ENCODE measurements at places on chromosomes 2 and 18.
A peak's percentile ranks its signal among the peaks of the same experiment; 100 is the strongest.

GRCh38 chr18:73768043-73768442 lies 379.6 kb downstream of the FBXO15 start:
- DNase-seq, result no peak

- DNase-seq, result no peak
Observed at GRCh38 chr2:35082072-35082471, 1273.5 kb upstream of the CRIM1 start.

GRCh38 chr2:27264753-27265535 lies 2.1 kb upstream of the SLC30A3 start:
- DNase-seq, result peak; percentile 19

DNA sequence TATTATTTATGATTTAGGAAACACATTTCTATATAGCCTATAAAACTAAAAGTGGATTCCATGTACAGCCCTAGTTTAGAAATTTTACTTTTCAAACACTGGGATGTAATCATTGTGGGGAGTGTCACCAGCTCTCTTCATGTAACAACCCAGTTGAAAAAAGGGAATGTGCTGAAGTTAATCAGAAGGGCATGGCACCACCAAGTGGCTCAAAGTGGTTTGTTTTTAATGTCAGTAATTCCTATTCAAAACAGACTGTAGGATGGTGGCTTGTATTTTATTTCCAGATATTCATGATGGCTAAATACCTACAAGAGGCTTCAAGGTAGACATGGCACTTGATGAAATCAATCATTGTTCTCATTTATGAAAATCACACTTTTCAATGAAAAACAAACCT lies 58.1 kb upstream of the TMEM182 start:
- no peak for DNase-seq

- no peak for DNase-seq
Observed at GRCh38 chr2:83633423-83633822, 825.7 kb downstream of the SUCLG1 start.

DNA sequence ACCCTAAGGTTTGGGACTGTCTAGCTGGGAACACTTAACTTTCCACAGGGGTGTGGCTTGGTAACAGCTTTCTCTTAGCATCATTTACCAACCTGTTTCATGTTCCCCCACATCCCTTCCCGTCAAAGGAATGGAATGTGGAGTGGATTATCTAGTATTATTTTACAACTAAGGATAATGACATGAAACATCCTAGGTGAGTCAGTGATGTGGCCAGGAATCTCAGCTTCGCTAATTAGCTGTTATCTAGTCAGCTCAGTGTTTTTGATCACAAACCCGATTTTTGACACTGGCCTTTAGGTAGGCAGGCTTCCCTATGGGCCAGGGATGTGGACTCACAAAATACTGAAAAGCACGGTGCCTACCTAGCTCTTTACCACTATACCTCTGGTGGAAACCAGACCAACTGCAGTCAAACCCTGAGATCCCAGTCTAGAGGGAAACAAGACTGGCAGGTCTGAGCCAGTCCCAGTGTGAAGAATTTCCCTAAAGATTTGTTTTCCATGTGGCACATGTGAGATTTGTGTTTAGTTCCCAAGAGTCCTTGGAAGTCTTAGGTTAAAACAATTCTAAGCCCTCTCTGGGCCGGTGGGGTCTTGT lies 2.8 kb upstream of the NRP2 start:
- DNase-seq, result no peak

GRCh38 chr2:45743531-45744396 lies 92.3 kb downstream of the PRKCE start:
- DNase-seq, result no peak

- no peak for DNase-seq
Observed at GRCh38 chr18:8001711-8002301, 434.7 kb downstream of the PTPRM start.

- DNase-seq, result no peak
Observed at GRCh38 chr2:54259413-54260240, 3.6 kb upstream of the TSPYL6 start.

DNA sequence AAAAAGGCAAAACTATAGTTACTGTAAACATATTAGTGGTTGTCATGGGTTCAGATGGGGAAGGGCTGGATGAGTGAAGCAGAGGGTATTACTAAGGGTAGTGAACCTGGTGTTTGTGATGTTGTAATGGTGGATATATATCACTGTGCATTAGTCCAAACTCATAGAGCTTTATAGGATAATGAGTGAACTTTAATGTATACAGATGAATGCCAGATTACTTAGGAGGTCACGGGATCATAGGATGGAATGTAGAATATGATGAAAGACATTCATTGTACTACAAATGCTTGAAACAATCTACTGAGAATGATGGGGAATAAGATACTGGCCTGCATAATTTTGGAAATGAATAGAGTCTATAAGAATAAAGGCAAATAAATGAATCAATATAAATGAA lies 226.7 kb upstream of the ZNF804A start:
- no peak for DNase-seq

GRCh38 chr18:78793313-78794070 lies 186.1 kb upstream of the SALL3 start:
- no peak for DNase-seq

DNA sequence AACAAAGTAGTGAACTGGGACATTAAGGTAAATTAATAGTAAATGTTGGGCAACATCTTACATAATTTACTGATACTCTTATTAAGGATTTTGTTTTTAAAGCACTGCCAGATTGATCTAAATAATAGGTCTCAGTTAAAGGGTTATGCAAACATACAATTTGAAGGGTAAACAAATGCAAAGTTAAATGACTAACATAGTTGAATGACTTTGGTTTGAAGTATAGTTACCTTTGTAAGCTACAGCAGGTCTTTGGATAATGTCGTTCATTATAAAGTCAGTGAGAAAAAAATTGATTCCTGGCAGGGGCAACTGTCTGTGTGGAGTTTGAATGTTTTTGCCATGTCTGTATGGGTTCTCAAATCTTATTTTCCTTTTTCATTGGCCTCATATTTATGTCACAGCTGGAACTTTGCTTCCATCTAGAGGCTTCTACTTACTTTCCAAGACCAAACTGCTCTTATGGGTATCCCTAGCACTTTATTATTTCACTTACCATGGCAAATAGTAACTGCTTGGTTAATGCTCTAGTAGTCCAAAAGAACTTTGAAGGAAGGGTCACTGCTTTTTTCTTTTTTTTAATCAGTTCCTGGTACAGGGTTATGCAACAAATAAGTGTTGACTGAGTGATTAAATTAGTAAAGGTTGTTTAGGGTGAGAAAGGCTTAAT lies 107.8 kb downstream of the NBEAL1 start:
- no peak for DNase-seq

- no peak for DNase-seq
Observed at GRCh38 chr2:183284606-183285005, 160.4 kb downstream of the NUP35 start.

- DNase-seq, result no peak
Observed at GRCh38 chr2:209592106-209592505, 168.3 kb downstream of the MAP2 start.

DNA sequence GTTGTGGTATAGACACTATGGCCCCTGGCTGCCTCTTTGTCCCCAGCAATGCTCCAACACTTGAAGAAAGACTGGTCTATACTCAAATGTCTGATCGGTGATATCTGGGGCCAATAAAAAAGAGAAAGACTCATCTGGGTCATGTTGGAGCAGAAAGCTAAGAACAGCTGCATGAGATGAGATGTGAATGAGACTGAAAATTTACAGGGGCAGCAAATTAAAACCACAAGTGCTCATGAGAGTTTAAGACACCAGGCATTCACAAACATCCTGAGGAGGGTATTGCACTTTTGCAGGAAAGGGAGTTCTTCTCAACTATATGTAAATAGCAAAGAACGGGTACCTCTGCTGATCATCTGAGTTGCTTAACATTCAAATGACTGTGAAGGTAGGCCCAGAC lies 36.3 kb downstream of the MAIP1 start:
- no peak for DNase-seq

DNA sequence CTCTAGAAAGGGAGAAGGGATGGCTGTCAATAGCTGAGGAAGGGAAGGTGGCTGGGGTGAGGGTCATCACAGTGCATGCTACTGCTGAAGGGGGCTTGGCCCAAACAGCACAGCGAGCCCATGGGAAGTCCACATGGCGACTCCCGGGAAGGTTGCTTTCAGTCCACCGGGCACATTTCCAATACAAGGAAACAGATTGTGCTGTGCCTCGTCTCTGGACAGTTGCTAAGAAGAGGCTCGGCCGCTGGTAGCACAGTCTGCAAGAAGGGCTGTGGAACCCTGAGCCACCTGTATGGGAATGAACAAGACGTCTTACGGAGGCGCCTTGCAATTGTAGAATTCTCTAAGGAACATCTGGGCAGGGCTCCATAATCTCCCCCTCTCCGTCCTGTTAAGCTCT lies 123.1 kb downstream of the CELF4 start:
- no peak for DNase-seq

GRCh38 chr18:50967714-50968661 lies at the start of gene ELAC1:
Gene ELAC1 (plus strand): TSS chr18:50968040. CDS start chr18:50974405, 6,365 bp downstream.
- DNase-seq, result peak; percentile 47

GRCh38 chr2:119794237-119794636 lies 34.5 kb downstream of the PTPN4 start:
- no peak for DNase-seq

- no peak for DNase-seq
Observed at GRCh38 chr2:239774933-239775622, 250.1 kb downstream of the NDUFA10 start.

DNA sequence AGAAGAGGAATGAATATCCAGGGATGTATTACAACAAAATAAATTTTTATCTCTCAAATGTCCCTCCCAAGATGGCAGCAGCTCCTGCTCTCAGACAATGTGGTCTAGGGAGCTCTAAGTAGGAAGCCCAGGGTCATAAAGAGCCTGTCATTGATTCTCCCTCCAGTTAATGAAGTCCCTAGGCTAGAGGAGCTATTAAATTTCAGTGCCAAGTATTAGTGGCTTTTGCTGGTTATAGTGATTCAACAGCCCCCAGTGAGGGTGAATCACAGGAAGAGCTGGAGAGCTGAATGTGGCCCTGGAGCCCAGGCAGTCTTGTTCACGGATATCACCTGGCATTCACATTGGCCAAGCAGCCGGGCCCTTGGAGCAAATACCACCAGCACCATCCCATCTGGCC lies 109.8 kb upstream of the YPEL5 start:
- DNase-seq, result no peak

DNA sequence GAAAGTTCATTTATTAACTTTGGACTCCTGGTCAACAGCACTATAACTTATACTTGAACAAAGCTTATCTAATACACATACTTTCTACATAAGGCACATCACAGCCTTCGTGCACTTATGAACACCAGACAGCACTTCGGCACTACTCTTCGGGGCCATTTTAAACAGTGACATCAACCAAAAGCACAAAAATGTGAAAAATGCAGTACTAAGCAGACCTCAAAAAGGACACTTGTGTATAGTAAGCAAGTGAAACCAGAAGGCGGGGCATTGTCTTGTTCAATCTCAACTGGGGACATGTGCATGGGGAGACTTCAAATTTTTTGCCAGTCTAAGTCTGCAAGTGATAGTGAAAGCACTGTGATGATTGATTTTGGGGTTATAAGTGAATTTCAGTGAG lies 163.0 kb downstream of the NCKAP5 start:
- DNase-seq, result no peak

DNA sequence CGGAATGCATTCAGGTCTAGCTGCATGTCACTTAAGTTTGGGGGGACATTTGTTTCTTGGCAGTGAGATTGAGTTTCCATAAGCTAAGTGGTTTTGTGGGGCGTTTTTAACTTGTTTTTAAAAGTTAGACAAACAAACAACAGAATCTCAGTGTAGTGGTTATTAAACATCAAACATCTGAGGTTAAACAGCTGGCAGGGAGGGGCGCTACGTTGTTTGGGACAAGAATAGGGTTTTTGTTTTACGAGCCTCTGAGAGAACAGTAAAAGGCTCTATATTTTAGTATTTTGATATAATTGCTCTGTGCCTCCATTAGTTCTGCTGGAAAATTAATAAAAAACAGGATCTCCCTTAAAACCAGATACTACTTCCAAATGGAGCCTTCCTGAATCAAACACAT lies 41.6 kb upstream of the TMEM177 start:
- no peak for DNase-seq

DNA sequence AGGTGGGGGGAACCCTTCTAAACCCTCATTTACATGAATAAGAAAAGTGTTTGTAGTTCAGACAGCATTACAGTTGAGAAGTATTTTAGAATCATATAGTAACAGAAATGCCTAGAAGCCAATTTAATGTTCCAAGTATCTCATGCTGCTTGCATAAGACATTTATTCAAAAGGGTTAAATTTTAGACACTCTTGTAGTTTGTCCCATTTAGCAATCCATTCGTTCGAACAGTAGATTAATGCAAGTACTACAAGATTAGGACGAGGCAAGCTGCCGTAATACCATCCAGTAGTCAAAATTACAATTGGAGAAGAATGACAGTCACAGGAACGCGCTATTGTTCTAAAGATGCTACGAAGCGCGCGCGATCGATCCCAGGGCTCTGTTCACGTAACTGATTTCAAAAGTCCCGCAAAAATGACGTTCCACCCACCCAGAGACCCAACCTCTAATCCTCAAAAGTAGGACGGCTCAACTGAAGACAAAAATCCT lies 1.2 kb downstream of the TMEM237 start:
- DNase-seq, result no peak

DNA sequence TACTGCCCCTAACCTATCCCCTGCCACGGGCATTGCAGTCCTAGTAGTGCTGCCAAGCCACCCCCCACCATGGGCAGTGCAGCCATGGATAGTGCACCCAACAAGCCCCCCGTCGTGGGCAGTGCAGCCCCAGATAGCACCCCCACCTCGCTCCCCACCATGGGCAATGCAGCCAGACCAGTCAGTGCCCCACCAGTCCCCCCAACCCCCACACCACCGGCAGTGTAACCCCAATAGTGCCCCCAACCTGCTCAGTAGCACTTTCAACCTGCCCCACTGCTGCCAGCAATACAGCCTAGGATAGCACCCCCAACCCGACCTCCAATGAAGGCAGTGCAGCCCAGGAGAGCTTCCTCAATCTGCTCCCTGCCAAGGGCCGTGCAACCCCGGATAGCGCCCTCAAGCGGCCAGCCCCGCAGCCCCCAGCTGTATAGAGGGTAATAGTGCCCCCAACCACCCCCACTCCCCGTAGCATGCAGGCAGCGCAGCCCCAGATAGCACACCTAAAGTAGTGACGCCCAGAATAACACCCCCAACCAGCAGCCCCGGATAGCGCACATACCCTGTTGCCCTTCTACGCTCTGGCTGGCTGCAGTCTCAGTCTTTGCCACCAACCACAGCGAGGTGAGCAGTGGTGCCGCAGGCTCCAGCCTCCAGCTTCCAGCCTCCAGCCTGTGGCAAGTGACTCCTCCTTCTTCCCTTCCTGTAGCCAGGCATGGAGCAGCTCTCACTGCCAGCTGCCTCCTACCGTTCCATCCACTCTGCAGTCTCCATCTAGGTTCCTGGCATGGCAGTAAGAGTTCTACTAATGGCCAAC lies 45.4 kb upstream of the ANKRD62 start:
- DNase-seq, result no peak

- DNase-seq, result no peak
Observed at GRCh38 chr2:106099691-106100090, 94.4 kb downstream of the UXS1 start.
